ENCODE measurements at places on chromosomes 4 and X.

- DNase-seq: no peak
Observed at GRCh38 chr4:70591955-70592582, at the start of gene AMBN. TSS of gene AMBN (plus strand) at chr4:70592256. CDS start at chr4:70592359, 103 bp downstream.

- DNase-seq: no peak
Observed at GRCh38 chr4:186700746-186701145, 22.9 kb downstream of the FAT1 start.

- no peak for DNase-seq
Observed at GRCh38 chr4:8706216-8707044, 113.9 kb downstream of the CPZ start.

- DNase-seq: no peak
Observed at GRCh38 chr4:120754590-120754989, 167.9 kb downstream of the PRDM5 start.

- no peak for DNase-seq
Observed at GRCh38 chrX:101429934-101430333, 21.9 kb downstream of the HNRNPH2 start.

DNA sequence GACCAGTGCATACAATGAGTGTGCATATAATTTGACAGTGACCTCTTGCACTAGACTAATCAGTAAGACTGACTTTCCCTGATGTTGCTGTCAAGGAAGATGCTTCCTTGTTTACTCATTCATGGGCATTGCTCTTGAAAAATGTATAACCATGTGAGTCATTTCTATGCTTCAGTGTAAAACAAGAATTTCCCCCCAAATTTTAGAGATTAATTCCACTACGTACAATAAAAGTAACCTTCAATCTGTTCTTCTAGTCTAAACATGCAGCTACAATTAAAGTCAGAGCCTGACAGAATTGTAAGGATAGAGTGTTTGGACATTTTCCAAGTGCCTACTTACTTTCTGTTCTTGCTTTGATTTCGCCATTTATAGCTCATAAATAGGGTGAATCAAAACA, 935.7 kb downstream of the RAPGEF2 start:
- no peak for DNase-seq

DNA sequence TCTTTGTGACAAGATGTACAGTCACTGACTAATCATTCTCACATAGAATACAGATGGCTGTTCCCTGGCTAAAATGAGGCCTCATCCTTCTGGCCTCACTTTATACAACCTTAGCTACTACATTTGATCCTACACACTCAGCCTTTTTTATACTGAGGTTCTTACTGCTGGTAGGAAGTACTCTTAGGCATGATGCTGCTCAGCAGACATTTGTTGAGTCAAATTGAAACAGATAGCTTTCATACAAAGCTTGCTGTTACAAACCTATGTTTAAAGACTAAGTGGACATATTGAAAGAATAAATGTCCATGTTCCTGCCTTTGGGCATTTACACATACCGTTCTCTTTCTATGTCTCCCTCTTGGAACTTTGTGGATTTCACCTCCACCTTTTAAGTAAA, 154.9 kb downstream of the NPFFR2 start:
- no peak for DNase-seq

Data from NCI-H1092 treated with DMSO at 0.1 percent for 48 hours (cell line).